ENCODE measurements at places on chromosomes 16 and 17.

- DNase-seq: no peak
Observed at GRCh38 chr17:66493283-66494019, 191.0 kb downstream of the PRKCA start.

GRCh38 chr17:9520649-9521048, 55.0 kb downstream of the STX8 start:
- no peak for DNase-seq

DNA sequence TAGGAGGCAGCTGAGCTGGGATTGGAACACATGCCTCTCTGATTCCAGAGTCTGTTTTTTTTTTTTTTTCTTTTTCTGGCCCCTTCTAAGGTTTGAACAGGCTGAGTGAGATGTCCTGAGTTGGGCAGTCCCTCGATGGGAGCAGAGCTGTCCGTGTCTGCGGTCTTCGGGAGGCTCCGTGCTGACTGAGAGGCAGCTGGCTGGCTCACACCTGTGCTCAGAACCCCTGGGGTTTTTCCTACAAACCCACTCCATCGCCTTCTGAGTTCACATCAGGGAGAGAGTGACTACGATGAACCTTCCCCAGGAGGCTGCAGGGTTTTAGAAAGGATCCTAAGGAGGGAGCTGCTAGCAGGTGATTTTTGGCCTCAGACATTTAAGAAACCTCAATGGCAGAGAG, 92.5 kb downstream of the IRF8 start:
- no peak for DNase-seq

DNA sequence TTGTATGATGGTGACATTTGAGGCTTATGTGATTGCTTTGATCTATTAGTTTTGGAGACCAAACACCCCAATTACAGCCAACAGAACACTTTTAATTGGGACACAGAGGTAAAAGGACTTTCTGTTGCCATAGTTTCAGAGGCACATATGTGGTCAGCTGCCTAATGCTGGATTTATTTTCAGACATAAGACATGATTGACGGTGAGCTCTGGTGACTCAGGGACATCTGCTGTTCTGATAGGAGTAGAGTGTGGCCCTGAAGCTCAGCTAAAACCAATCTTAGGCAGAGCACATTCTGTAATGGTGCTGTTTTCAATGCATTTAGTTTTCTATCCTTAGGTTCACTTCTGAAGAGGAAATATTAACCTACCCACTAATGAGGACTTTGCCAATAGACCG, 247.1 kb downstream of the UTP18 start:
- no peak for DNase-seq

DNA sequence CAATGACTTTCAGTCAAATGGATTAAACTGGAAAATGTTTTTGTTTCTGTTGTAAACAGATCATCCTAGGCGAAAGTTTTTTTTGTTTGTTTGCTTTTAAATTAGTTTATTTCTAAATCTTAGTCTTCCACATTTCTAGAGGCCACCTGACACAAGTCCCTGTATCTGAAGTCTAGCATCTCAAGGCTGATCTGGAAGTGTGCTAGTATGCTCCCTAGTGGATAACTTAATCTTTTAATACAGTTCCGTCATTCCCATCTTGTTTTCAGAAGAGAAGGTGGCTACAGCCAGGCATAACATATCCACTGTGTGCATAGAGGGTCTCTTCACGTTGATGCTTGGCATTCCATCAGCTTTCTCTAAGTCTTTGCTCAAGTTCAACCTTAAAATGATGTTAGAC, 7.6 kb downstream of the IFT20 start:
- no peak for DNase-seq

DNA sequence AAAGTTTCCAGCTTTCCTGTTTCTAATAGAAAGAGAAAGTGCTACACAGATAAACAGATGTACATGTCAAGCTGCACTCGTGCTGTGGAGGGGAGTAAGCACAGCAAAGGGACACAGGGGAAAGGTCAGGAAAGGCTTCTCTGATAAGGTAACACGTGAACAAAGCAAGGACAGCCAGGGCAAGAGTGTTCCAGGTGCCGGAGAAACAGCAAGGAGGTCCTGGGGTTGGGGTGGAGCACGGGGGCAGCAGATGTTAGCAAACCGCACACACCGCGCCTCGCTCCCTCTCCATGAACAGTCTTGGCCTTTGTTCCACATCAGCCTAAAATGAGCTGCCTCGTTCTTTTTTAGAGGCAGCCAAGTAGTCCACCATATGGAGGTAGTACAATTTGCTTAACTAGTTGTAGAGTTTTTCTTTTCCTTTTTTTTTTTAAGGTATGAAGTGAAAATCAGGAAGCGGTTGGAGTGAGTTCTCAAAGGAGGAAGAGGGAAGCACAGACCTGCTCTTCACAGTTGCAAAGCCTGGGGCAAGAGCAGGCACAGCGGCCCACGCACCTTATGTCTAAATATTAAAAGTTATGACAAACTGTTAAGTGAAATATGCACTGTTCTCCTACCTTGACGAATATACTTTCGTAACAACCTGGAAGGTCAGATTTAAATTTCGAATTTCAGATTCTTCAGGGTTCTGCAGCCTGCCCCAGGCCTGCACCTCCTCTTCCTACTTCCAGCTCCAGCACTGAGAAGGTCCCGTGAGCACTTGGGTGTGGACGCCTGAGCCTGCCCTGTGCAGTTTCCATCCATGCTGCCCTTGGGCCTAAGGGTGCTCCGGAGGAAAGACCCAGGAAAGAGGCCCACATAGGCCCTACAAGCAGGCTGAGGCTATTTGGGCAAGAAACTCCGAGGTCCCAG, 41.5 kb upstream of the RPH3AL start:
- no peak for DNase-seq

DNA sequence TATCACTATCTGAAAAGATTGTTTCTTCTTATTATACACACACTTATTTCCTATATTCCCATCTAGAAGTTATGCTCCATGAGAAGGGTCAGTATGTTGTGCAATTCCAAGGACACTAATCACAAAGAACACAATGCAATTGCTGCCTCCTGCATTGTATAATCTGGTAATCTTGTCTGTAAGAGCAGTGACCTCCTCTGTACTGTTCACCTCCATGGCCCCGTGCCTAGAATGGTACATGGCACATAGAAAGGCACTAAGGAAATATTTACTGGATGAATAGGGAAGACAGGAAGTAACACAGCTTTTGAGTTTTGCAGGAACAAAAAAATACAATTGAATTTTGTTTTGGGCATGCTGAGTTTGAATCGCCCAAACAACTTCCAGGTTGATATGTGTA, 214.6 kb upstream of the SALL1 start:
- no peak for DNase-seq

DNA sequence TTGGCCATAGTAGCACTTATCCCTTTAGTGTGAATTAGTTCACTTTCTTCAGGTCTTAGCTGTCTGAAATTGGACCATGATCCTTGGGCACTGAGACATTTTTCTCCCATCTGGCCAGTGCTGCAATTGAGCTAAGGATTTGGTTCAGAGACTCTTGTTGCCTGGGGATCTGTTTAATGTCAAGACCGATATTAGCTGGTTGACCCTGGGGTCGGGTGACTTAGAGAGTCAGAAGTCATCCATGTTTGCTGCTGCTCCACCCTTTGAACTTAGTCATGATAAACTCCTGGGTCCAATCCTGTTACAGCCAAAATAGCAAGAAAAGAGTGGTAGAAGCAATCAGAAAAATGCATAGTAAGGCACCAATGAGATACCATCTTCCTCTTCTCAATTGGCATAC, 45.8 kb upstream of the TOX3 start:
- DNase-seq: no peak

All from CD8-positive, alpha-beta T cell (primary cell).